RPMI7951 (cell line): ENCODE measurements at places on chromosomes 11 and 22.

DNA sequence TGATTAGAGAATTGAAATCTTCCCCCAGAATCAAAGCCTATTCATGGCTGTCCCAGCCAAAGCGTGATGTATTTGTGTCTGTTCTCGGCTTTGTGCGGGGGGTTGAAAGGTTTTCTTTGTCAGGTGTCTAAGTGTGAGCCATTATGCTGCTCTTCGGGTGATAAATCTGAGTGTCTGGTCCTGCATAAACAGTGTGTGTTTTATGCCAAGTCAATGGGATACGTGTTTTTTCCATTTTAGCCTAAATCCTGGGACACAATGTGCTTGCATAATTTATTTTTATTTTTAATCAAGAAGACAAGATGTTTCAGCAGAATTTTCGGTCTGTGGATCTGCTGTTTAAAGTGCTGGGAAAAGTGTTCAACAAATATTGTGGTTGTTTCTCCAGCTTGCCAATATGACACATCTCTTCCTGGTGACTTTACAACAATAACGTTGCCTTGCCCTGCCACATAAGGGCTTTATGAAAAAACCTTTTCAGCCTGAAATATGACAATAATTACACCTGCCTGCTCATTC lies 267.8 kb downstream of the TBC1D22A start:
- DNase-seq: no peak

DNA sequence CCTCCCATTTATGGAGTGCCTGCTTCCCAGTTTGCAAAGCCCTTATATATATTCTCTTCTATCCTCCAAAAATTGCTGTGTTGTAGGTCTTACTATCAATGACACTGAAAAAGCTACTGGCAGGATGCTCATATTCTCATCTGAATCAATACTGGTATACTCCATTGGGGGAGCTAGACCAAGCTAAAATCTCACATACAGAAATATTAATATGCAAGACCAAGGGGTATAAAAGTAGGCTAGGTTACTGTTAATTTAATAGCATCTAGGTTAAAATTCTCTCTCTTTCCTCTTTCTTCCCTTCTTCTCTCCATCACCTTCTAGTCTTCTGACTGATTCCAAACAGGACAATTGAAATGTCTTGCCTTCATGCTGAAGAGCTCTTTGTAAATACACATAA lies 17.1 kb upstream of the BDNF start:
- DNase-seq: peak; percentile 31

DNA sequence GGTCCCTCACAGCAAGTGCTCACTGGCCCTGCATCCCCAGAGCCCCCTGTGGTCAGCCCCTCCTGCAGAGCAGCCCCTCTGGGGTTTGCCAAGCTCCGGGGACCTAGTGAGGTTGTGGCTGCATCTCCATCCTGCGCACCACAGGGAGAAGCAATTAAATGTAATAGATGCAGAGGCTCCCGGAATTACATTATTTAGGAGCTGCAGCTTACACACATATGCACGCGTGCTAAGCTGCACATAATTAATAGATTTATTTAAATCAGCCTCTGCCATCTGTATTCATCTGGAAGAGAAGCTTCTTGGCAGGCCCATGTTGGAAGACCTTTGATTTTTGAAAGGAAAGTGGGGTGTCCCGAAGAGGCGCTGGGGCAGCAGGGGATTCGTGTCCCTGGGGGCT lies 1271.5 kb downstream of the BRD1 start:
- DNase-seq: no peak

DNA sequence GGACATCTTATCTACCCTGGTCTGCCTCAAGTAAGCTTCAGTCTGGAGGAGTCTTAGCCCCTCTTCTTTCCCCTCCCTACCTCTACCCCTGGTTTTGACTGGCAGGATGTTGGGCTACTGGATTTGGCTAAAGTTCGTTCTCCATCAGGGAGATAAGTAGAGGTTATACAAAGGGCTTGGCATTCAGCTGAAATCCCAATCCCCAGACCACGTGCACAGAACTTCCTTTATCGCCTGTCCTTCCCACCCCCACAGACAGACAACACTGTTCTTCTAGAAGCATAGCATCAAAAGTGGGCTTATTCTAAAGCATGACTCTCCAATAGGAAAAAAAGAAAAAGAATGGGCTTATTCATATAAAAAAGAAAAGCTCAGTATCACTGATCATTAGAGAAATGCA lies 7.8 kb downstream of the PRG3 start:
- no peak for DNase-seq

DNA sequence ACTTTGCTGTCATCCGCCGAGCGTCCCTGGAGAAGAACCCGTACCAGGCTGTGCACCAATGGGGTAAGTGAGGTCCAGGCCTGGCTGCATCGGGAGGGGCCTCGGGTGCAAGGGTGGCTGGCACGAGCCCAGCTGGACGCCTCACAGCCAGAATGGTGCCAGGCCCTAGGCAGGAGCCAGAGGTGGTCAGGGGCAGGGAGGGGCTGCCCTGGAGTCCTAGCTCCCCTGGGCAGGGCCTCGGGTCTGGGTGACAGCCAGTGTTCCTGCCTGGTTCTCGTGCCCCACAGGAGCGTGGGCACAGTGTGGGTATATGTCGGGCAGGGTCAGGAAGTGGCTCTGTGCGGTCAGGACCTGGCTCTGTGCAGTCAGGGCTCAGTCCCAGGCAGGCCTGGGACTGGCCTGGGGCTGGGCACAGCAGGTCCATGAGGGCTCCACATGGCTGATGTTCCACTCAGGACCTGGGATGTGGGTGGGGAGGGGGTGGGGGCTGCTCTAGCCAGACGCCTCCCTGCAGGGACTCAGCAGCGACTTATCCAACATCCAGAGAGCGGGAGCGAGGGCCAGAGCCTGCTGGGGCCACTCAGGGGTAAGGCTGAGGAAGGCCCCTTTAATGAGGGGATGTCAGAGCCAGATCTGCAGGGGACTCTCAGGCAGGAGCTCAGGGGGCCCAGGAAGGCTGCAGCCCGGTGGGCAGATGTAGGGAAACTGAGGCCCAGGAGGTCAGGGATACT lies 1.2 kb downstream of the TSPAN32 start:
- DNase-seq: no peak

GRCh38 chr11:35163702-35164496 lies 24.9 kb downstream of the CD44 start:
- DNase-seq: no peak

DNA sequence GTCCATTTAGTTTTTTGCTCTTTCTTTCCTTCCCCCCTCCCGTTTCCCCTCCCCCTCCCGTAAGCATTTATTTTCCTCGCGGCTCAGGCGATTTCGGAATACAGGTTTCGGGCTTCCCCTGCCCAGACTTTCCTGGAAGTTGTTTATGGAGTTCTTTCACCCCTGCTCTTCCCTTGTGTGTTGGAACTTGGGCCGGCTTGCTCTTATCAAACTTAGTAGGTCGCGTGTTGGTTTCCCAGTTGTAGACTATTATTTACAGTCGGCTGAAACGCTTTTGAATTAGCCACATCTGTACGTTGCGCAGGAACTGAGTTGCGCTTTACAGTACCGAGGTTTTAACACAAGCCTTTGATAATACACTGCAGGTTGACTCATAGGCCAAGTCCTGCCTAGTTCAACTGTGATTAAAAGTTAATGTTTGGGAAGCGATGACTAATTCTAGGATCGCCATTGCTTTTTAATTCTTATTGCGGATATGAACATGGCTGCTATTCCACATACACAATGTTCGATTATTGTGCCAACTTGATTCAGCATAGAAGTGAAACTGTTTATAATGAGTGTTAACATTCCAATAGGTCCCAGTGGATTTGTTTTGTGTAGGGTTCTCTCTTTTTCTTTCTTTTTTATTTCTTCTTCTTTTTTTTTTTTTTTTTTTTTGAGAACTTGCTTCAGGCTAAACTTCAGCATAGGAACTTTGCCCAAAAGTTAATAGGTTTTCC lies 1.7 kb downstream of the YAP1 start:
- peak; percentile 94 for DNase-seq

DNA sequence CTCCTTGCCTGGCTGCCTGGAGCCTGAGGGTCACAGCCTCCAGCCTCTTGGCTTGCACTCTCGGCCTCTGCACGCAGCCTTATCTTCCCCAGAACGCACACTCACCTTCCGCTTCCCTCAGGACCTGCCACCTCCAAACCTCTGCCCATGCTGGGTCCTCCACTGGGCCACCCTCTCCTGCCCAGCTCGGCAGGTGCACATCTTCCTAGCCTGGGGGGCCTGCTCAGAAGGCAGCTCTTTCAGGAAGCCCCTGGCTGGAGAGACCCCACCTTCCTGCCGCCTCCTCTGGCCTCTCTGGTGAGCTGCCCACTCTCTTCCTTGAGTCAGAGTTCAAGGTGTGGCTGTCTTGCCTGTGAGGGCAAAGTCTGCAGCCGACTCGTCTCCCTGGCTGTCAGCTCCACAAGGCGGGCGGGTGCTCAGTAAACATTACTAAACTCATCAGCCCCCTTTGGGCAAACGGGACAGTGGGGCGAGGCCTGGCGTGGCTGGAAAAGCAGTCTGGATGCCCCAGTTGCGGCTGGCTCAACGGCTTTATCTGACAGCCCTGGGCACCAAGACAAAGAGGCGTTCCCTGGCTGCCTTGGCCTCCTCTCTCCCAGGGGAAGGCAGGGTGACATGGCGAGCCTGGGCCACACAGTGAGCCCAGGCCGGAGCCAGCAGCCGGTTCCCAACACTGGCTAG lies 1.7 kb upstream of the LINC01488 start:
- DNase-seq: no peak

- peak; percentile 15 for DNase-seq
These were observed 188.9 kb downstream of the MYO18B start for GRCh38 chr22:25930788-25931310.

DNA sequence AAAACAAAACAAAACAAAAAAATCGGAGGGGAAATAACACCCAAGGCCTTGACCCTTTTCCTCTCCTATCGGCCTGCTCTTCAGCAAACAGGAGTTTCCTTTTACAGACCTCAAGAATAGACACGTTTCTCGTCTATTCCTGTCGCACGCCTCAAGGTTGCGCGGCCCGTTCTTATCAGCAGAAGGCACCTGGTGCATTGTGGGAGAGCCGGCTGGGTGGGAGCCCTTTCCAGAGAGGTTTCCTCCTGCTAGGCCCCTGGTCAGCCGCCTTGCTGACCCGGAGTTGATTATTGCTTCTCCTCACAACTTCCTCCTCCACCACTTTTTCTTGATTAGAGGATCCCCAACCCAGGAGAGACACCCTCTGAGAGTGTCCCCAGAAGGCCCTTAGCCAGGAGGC lies 497.3 kb downstream of the MIAT start:
- DNase-seq: no peak

DNA sequence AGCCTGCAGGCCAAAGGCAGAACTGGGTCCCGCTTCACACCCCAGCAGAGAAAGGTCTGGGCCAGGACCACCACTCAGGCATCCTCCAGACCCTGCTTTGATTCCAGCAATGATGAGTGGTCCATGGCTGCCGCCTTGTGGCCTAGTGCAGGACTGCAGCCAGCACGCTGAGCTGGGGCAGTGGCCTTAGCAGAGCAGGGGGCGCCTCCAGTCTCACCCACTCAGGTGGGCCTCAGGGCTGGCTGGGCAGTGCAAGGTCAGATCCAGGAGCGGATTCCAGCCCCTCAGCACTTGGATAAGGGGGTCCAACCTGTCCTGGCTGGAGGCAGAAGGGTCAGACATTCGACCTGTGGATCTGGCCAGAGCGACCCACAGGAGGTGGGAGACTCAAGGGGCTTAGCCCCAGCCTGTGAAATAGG lies 9.6 kb upstream of the PDE2A start:
- DNase-seq: peak; percentile 19

DNA sequence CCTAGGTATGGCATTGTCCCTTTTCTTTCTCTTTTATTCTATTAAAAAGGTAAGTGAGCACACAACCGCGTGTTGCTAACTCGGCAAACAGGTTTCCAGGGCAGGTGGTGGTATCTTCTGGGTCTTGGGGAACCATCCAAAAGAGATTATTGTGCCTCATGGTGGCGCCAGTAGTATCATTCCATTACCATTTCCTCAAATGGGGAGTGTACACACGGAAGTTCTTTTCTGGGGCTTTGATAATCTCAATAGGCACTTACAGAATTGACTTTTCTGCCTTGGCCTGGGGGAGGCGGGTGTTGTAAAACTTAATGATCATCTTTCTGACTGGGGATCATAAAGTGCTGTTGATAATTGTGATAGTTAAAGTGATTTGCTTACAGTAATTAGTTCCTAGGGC lies 234.1 kb downstream of the KIRREL3 start:
- no peak for DNase-seq

DNA sequence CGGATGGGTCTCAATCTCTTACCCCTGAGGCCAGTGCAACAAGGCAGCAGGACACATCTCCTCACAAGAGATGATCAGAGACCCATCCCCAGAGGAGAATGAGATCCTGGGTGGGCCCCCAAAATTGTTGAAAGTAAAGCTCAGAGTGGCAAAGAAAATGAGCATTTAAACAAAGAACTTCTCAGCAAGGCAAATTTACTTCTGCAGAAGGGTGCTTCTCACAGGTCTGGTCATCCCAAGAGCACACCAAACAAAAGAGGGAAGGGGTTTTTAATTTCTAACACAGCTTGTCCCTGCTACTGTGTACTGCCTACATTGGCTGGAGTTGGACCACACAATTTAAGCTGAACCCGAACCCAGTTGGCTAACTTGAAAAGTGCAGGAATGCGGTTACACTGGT lies 1628.6 kb upstream of the RAG2 start:
- no peak for DNase-seq

- DNase-seq: no peak
These were observed 46.0 kb upstream of the IGLL5 start for GRCh38 chr22:22841598-22841997.
